ENCODE measurements at places on chromosomes 1 and 21.

DNA sequence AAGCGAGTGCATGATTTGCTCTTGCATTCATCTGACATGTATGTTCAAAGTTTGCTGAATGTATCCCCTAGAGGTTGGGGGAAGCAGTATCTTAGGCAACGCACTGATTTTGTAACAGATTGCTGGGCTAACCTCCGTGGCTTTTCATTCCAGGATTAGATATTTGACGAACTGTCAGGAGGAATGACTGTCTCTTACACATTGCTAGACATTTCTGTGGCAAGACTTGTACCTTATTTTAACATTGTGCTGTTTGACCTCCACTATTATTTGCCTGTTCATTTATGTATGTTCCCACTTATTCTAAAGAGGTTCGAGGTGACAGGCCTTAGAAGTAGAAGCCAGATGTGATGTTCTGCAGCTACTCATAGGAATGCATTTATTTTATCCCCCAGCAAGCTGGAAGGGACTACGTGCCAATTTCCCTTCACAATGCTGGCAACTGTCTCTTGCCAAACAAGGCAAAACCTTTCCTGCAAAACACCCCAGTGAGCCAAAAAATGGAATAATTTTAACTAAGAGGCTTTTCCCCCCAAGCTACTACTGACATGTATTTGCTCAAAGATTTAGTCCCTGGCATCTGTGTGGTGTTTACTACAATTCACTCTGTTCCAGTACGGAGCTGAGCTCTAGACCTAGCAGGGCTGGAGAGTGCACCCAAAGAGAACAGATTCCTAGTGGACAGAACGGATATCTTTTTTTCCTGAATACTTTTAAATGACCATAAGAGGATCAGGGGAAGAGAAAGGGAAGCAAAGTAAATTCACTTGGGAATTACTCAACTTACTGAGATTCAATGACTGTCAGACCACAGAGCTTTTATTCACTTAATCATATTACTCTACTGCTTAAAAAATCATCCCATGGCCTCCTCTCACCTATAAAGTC is 646.2 kb downstream of the SMYD3 start:
- H3K4me1 ChIP-seq: peaks cover 3% of the 10 kb centered on the region
- H3K27ac ChIP-seq: no peak overlapping the region
- H3K4me3 ChIP-seq: no peak overlapping the region
- no peak for DNase-seq

- no peaks in the 10 kb centered on the region for H3K27me3 ChIP-seq
- no peaks in the 10 kb centered on the region for H3K36me3 ChIP-seq
- H3K27ac ChIP-seq: no peak overlapping the region
- H3K4me3 ChIP-seq: no peak overlapping the region
Observed at GRCh38 chr1:165875604-165876003, 48.2 kb downstream of the UCK2 start.

DNA sequence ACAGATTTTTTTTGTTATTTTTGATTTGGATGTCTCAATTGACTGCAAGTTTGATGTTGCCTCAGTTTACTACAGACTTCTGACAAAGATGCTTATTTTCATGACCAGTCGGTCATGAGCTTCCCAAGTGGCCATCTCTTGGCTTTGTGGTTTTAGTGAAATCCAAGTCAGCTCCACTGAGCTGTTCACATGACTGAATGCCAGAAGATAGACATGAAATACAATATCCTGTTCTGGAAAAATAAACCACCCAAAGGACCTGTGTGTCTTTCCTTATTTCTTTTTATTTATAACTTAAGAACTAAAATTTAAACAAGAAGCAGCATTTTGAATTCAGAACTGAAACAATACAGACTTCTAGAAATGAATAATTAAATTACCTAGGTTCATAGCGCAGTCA is 89.3 kb downstream of the HMCN1 start:
- DNase-seq: no peak
- no peaks in the 10 kb centered on the region for H3K4me1 ChIP-seq
- H3K4me3 ChIP-seq: no peak overlapping the region

DNA sequence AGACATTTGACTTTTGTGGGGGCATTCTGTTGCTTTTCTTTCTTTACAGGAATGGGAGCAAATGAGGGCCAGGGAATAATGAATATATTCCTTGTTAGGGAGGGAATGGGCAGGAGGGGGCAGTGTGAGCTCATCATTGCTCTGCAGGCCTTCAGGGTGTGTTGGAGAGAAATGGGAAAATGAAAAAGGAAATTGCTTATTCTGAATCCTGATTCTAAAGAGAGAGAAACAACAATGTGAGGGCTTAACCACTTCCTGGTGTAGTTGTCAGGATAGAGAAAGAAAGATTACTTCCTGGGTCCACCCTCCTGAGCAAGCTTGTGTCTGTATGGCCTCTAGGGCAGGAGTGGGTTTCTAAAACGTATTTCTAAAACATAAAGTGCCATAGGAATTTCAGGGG is 28.3 kb downstream of the VANGL2 start:
- H3K27ac ChIP-seq: no peak overlapping the region
- no peak for DNase-seq
- peaks cover 2% of the 10 kb centered on the region for H3K4me1 ChIP-seq
- H3K36me3 ChIP-seq: peaks cover 64% of the 10 kb centered on the region
- H3K27me3 ChIP-seq: no peaks in the 10 kb centered on the region

DNA sequence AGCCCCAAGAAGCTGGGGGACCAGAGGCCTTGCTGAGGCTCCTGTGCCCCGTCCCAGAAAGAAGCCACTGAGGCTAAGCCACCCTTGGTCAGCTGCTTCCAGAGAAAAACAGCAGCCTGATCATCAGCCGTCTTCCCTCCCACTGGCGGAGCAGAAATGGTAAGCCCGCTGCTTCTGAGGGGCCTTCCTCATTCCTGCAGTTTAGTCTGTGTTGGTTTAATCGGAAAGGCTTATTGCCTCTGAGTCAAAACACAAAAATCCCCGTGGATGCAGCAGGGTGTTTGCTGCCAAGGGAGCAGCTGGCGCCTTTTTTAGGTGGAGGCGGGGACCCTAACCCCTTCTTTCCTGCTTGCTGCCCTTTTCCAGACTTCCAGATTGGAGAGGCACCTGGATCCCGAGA is 33.9 kb downstream of the SPSB1 start:
- no peak overlapping the region for H3K27ac ChIP-seq
- H3K4me1 ChIP-seq: peaks cover 3% of the 10 kb centered on the region
- H3K27me3 ChIP-seq: no peaks in the 10 kb centered on the region
- no peaks in the 10 kb centered on the region for H3K36me3 ChIP-seq
- no peak overlapping the region for H3K4me3 ChIP-seq

- no peaks in the 10 kb centered on the region for H3K4me1 ChIP-seq
- no peak for DNase-seq
- no peaks in the 10 kb centered on the region for H3K27me3 ChIP-seq
- no peaks in the 10 kb centered on the region for H3K36me3 ChIP-seq
Observed at GRCh38 chr1:96931136-96931535, 209.6 kb downstream of the PTBP2 start.

DNA sequence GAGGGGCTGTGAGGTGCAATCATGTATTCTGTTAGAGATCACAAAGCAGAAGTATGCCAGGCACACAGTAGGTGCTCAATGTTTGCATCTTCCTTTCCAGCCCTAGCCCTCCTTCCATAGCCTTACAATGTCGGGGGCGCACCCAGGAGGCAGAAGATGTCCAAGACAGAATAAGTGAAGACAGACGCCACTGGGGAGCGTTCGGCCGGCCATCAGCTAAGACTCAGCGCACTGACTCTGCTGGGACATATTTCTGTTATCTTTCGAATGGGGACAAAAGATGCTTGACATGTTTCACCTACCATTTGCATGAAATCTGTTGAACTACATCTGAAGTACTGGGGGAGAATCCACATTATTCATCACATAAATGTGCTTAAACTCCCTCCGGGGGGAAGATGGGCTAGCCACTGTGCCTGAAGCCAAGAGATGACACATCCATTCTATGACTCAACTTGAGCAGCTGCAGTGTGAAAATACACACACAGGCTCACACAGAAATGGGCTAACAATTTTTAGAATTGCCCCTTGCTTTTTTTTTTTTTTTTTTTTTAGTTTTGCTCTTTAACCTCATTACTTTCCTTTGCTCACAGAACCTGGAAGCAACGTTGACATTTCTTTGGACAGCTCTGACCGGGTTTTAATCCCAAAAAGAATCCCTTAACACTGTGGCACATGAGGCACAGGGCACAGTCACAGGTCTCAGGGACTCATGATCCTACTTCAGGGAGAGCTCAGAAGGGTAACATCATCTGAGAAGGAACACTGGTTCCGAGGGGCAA is 7.9 kb downstream of the TIAM1 start:
- peaks cover 13% of the 10 kb centered on the region for H3K36me3 ChIP-seq
- H3K4me3 ChIP-seq: no peak overlapping the region
- no peak for DNase-seq
- no peaks in the 10 kb centered on the region for H3K27me3 ChIP-seq
- H3K4me1 ChIP-seq: peaks cover 15% of the 10 kb centered on the region

DNA sequence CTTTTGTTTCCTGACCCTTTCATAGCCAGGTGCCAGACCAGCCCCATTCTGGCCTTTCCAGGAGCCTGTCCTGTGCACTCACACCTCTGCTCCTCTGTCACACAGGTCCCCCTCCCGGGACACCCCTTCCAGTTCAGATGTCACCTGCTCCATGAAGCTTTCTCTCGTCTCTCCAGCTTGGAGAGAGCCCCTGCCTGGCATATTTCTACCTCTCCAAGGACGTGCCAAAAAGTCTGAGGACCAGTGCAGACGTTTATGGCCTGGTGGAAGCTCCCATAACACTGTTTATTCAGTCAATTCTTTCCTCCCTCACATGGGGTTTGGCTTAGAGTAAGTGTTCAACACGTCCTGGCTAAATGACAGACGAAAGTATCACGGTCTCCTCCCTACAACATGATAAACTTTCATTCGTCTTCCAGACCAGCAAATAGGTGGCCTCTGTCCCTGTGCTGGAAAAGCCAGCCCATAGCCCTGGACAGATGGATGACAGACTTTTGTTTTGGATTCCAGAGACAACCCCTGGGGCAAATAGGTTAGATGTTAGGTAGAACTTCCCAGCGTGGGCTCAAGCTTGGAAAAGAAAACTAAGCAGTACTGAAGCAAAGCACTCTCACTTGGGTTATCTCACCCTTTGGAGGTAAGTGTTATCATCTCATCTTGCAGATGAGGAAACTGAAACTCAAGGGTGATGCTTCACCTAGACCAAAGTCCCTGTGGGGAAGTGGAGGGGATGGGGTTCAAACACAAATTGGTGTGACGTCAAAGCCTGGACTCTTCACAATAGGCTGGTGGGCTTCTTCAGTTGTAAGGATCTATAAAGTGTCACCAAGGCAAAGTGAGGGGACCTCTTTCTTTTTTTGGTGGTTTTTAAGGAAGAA is 52.9 kb upstream of the ECE1 start:
- H3K27ac ChIP-seq: no peak overlapping the region
- H3K4me3 ChIP-seq: no peak overlapping the region
- H3K4me1 ChIP-seq: peaks cover 17% of the 10 kb centered on the region

DNA sequence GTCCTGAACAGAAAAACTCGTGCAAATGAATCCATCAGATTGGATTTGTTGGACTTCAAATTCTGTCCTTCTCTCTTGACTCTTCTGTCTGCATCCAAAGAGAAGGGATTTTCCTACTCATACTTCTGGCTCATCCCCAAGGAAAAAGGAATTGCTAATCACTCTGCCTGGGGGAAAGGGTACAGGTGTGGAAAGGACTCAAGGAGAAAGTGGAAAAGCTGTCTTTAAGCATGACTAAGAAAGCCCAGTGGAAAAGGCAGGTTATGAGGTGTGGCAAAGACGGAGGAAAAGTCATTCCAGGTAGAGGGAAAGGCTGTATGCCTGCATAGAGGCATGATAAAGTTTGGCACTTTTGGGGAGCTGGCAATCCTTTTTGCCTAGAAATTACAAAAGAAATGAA is 43.4 kb downstream of the PTGS2 start:
- H3K4me1 ChIP-seq: no peaks in the 10 kb centered on the region
- H3K27me3 ChIP-seq: no peaks in the 10 kb centered on the region
- no peak overlapping the region for H3K4me3 ChIP-seq
- no peaks in the 10 kb centered on the region for H3K36me3 ChIP-seq
- DNase-seq: no peak
- H3K27ac ChIP-seq: no peak overlapping the region

- no peaks in the 10 kb centered on the region for H3K4me1 ChIP-seq
- no peak for DNase-seq
- no peak overlapping the region for H3K27ac ChIP-seq
- H3K36me3 ChIP-seq: no peaks in the 10 kb centered on the region
- H3K27me3 ChIP-seq: no peaks in the 10 kb centered on the region
- no peak overlapping the region for H3K4me3 ChIP-seq
Observed at GRCh38 chr1:67339623-67340343, 32.1 kb downstream of the IL12RB2 start.

GRCh38 chr1:221166559-221167318 is 287.5 kb downstream of the HLX start:
- no peak for DNase-seq
- H3K27ac ChIP-seq: no peak overlapping the region
- H3K4me1 ChIP-seq: peaks cover 9% of the 10 kb centered on the region
- no peaks in the 10 kb centered on the region for H3K27me3 ChIP-seq

- H3K27me3 ChIP-seq: no peaks in the 10 kb centered on the region
- no peak overlapping the region for H3K27ac ChIP-seq
- DNase-seq: peak; percentile 52
- no peaks in the 10 kb centered on the region for H3K36me3 ChIP-seq
- H3K4me3 ChIP-seq: no peak overlapping the region
Observed at GRCh38 chr1:83860490-83861221, 138.3 kb downstream of the TTLL7 start.

- no peak overlapping the region for H3K27ac ChIP-seq
- DNase-seq: no peak
- no peak overlapping the region for H3K4me3 ChIP-seq
Observed at GRCh38 chr21:39938086-39938625, 70.9 kb downstream of the PCP4 start.

DNA sequence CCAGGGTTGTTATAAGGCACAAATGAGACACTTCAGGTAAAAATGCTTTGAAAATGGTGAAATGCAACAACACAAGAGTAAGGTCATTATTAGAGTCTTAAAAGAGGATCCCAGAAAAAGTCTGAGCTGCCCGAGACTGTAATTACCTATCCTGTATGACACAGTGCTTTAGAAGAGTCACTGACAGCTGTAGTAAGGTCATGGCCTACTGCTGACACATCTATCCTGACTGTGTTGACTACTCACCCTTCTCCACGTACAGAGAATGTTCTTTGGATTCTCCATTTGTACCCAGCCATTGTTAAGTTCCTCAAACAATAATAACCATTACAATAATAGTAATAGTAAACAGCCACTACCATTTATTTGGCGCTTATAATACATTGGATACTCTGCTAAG is 104.4 kb downstream of the CACHD1 start:
- DNase-seq: no peak
- H3K4me3 ChIP-seq: no peak overlapping the region
- H3K36me3 ChIP-seq: no peaks in the 10 kb centered on the region

DNA sequence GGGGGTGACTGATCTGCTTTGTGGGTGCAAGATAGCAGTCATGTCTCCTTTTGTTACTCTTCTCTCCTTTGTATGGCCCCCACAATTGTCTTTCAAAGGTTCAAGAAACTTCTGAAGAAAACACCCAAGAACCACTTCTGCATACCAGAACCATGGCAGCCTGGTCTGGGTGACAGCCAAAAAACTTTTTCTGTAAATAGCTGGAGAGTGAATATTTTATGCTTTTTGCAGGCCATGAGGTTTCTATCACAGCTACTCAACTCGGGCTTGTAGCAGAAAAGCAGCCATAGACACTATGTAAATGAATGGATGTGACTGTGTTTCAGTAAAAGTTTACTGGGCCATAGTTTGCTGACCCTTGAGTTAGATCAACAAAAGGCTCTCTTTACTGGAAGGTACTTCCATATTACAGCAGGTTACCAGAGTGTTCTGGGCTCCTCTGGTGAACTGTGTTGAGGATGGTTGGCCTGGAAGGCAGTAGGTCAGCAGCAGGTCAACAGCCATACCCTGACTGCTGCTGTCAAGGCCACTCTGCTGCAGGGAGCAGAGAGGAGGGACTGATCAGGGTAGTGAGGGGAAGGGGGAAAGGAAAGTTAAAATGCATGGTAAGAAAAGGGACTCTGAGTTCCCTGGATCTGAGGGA is 116.4 kb downstream of the GDAP2 start:
- H3K4me3 ChIP-seq: no peak overlapping the region
- no peak overlapping the region for H3K27ac ChIP-seq
- no peaks in the 10 kb centered on the region for H3K27me3 ChIP-seq
- peaks cover 2% of the 10 kb centered on the region for H3K4me1 ChIP-seq
- no peak for DNase-seq

Measured in neuronal stem cell (in vitro differentiated cells).